ENCODE measurements at places on chromosomes 4 and X. TPM values are rescaled to one million over a fixed set of nuclear protein-coding genes. Genes with fewer than 3 reads are reported as not detected.

- no peak overlapping the region for H3K4me3 ChIP-seq
- H3K4me1 ChIP-seq: peaks cover 8% of the 10 kb centered on the region
- H3K36me3 ChIP-seq: no peaks in the 10 kb centered on the region
- no peak overlapping the region for H3K27ac ChIP-seq
- DNase-seq: no peak
These were observed 133.8 kb downstream of the AFF1 start for GRCh38 chr4:87068583-87069021.

DNA sequence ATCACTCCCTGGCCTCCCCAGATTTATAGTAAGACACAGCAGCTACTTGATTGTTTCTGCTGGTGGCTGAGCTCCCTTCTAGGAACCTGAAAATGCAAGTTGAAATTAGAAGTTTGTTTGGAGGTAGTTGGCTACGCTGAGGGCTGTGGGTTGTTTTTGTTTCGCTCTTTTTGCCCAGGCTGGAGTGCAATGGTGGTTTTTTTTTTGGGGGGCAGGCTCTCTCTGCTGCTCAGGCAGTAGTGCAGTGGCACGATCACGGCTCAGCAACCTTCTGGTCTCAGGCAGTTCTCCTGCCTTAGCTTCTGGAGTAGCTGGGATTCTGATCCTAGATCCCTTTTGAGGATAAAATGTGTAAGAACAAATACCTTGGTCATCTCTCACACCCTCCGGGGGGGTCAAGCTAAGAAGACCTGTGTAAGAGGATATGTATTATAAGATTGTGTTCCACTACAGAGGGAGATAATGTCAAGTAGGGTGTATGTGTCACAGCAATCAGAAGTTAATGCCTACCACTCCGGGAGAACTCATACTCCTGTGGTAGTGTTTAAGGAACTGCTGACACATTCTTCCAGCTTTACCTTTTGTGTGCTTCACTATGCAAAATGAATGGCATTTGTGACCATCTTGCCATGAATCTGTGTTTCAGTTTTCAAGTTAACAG lies 9.7 kb downstream of the JADE1 start:
- no peak for DNase-seq
- peaks cover 9% of the 10 kb centered on the region for H3K4me1 ChIP-seq
- H3K4me3 ChIP-seq: no peak overlapping the region
- peaks cover 4% of the 10 kb centered on the region for H3K36me3 ChIP-seq
- no peaks in the 10 kb centered on the region for H3K27me3 ChIP-seq

DNA sequence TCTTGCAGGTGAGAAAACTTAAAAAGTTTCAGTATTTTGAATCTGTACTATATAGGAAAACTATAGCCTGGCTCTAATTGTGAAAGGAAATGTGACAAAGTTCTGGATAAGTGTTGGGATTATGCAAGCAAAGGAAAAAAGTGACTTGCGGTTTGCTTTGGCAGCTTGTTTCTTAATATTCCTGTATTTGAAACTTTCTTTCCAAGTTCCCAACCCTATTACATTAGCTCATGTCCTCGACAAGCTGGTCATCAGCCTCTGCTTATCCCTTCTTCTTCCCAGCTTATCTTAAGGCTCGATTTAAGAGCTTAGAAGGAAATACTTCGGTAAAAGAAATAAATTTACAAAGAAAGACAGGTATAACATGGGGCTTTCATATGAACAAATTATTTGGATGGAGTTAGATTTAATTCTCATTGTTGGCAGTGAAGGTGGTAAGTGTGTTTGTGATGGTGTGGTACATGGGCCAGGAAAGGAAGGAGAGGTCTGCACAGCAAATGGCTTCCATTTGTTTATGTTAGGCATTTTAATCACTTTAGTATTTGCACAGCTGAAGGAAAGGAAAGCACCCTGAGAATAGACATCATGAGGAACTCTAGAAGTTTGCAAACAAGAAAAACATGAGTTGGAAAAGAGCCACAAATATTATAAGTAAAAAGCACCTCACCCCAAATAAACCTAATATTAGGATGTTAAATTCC lies 5.1 kb upstream of the MYOZ2 start:
- H3K27me3 ChIP-seq: no peaks in the 10 kb centered on the region
- peak; percentile 85 for DNase-seq

DNA sequence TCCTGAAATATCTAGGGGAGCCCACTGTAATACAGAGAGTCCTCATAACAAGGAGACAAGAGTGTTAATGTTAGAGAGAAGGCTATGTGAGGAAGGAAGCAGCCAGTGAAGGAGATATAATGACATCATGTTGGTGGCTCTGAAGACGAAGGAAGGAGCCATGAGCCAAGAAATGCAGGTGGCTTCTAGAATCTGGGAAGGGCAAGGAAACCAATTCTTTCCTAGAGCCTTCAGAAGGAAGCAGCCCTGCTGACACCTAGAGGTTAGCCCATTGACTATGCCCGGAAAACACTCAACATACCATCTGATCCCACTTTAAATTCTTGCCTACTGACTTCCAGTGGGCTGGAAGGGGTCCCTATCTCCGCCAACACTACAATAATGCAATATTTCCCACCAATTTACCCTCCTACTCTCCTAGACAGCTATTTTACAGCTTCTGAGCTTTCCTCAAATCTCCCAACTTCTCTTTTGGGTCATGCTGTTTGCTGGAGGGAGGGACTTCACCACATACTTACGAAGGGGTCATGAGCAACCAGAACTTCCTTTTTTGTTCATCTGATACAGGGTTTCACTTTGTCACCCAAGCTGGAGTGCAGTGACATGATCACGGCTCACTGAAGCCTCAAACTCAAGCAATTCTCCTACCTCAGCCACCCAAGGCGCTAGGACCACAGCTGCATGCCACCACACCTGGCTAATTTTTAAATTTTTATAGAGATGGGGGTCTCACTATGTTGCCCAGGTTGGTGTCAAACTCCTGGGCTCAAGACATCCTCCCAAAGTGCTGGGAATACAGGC lies 25.2 kb upstream of the G3BP2 start:
- H3K36me3 ChIP-seq: no peaks in the 10 kb centered on the region
- no peak overlapping the region for H3K4me3 ChIP-seq
- H3K4me1 ChIP-seq: no peaks in the 10 kb centered on the region

DNA sequence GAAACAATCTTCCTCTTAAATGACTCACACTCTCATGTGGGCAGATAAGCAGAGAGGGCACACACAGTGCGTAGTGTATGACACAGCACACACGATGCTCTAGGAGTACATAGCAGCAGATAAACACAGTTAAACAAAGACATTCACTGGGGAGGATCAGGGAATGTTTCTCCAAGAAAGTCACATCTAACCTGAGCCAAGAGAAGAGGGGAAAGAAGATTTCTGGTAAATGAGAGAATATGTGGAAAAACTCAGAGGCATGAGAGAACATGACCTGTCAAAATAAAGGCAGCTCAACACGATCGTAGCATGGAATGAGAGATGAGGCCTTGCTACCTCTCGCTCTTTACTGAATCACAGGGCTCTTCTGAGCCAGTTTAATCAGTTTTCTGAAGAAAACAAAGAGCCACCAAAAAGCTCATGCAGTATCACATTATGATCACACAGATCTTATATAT lies 251.0 kb downstream of the ANK2 start:
- H3K4me1 ChIP-seq: no peaks in the 10 kb centered on the region
- peak; percentile 13 for DNase-seq
- no peaks in the 10 kb centered on the region for H3K27me3 ChIP-seq
- H3K27ac ChIP-seq: no peak overlapping the region
- H3K4me3 ChIP-seq: no peak overlapping the region

DNA sequence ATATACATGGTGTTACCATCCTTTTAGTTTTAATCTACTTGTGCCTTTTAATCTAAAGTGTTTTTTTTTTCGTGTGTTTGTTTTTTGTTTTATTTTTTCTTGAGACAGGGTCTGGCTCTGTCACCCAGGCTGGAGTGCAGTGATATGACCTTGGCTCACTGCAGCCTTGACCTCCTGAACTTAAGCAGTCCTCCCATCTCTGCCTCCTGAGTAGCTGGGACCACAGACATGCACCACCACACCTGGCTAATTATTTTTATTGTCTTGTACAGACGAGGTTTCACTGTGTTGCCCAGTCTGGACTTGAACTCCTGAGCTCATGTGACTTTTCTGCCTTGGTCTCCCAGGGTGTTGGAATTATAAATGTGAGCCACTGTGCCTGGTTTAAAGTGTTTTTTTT lies 33.1 kb downstream of the BMP2K start:
- H3K4me1 ChIP-seq: no peaks in the 10 kb centered on the region
- H3K27me3 ChIP-seq: no peaks in the 10 kb centered on the region
- H3K4me3 ChIP-seq: no peak overlapping the region
- no peak overlapping the region for H3K27ac ChIP-seq

FAM47E gene
- total RNA-seq: 0.11 TPM

CLCN5 gene
- 12.9 TPM for total RNA-seq

GRCh38 chrX:124232523-124233201 lies 99.8 kb upstream of the TEX13D start:
- H3K4me3 ChIP-seq: no peak overlapping the region
- H3K27me3 ChIP-seq: no peaks in the 10 kb centered on the region
- no peak overlapping the region for H3K27ac ChIP-seq
- no peaks in the 10 kb centered on the region for H3K4me1 ChIP-seq
- no peak for DNase-seq

DNA sequence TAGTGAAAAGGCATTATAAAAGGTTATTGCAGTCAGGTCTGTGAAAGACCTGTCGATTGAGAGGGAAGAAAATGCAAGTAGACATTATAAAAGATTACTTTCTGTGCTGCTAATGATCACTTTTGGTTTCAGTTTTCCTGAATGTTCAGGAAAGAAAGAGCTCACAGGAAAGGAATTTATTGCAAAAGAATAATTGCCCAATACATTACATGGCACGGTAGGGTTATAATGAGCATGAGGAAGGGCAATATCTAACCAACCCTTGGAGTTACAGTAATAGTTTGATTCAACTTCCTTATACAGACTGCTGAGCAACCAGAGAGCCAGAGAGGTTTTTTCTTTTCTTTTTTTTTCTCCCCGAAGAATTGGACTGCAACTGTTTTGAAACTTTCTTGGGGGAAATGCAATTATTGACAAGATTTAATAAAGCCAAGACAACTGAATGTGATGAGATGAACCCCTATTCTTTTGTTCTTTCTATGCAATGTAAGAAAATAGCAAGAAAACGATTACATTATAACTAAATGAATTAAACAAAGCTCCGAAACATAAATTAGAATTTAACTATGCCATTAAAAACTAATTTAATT lies 247.0 kb downstream of the C4orf33 start:
- H3K36me3 ChIP-seq: no peaks in the 10 kb centered on the region
- H3K27ac ChIP-seq: no peak overlapping the region
- H3K27me3 ChIP-seq: no peaks in the 10 kb centered on the region
- H3K4me1 ChIP-seq: no peaks in the 10 kb centered on the region

SHROOM3 gene
- 14.9 TPM for total RNA-seq

GRCh38 chr4:65983061-65983460 lies 312.8 kb upstream of the EPHA5 start:
- no peaks in the 10 kb centered on the region for H3K36me3 ChIP-seq
- H3K4me1 ChIP-seq: no peaks in the 10 kb centered on the region
- H3K4me3 ChIP-seq: no peak overlapping the region
- no peaks in the 10 kb centered on the region for H3K27me3 ChIP-seq
- DNase-seq: no peak

DNA sequence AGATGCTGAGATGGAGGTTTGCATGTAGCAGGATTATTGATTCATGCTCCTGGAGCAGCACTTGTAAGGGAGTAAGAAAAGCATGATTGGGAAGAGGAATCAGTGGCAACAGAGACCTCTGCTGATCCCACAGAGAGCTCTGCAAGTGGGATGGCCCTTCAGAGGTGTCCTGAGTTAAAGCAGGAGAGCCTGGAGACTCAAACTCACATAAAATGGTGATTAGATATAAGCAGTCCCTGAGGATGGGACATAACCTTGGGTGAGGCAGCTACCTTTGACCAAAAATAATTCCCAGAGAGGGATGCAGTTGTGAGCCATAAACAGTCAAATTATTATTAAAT lies 25.4 kb upstream of the BMPR1B start:
- no peak for DNase-seq
- no peak overlapping the region for H3K27ac ChIP-seq
- no peaks in the 10 kb centered on the region for H3K4me1 ChIP-seq
- H3K4me3 ChIP-seq: no peak overlapping the region

- H3K27ac ChIP-seq: no peak overlapping the region
- no peaks in the 10 kb centered on the region for H3K27me3 ChIP-seq
- no peak overlapping the region for H3K4me3 ChIP-seq
- no peaks in the 10 kb centered on the region for H3K4me1 ChIP-seq
These were observed 23.3 kb upstream of the SCML2 start for GRCh38 chrX:18377796-18378195.

DNA sequence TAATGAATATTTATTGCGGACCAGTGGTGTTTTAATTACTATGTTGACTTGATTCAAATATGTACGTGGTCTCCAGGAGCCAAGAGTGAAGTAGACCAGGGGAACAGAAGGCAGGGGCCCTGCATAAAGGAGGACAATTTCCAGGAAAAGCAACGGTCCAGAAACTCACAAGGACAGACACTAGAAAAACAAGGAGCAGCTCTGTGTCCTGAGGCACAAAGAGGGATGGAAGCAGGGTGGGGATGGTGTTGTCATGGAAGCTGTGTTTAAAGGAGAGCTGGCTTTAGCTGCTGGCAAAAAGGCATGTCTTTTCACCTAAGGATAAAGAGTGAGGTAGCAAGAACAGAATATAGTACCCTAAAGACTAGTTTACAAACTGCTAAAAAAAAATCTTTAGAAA lies 254.1 kb upstream of the TENM3 start:
- no peak overlapping the region for H3K4me3 ChIP-seq
- H3K4me1 ChIP-seq: no peaks in the 10 kb centered on the region
- no peak overlapping the region for H3K27ac ChIP-seq
- no peaks in the 10 kb centered on the region for H3K36me3 ChIP-seq

DNA sequence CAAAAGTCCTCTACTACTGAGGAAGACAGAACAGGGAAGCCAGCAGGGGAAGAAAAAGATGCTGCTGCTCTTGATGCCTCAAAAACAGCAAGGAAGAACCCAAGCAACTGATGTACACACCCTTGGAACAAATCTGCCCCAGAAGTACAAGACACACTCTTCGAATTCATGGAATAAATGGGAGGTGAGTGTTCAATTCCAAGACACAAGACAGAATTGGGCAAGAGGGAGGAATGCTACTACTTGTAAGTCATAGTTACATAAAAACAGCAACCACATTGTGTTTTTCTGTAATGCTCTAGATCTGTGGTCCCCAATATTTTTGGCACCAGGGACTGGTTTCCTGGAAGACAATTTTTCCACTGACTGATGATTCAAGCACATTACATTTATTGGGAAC lies 58.0 kb upstream of the H2AZ1 start:
- no peak overlapping the region for H3K27ac ChIP-seq
- H3K27me3 ChIP-seq: no peaks in the 10 kb centered on the region

SMIM10L2A gene
- total RNA-seq: 0.24 TPM
